Activated CD8-positive, alpha-beta memory T cell treated with anti-CD3 and anti-CD28 coated beads for 4 hours (primary cell): ENCODE measurements at places on chromosomes 16 and 17.

- no peak for DNase-seq
Measured at GRCh38 chr17:19996502-19996901, 12.7 kb upstream of the SPECC1 start.

DNA sequence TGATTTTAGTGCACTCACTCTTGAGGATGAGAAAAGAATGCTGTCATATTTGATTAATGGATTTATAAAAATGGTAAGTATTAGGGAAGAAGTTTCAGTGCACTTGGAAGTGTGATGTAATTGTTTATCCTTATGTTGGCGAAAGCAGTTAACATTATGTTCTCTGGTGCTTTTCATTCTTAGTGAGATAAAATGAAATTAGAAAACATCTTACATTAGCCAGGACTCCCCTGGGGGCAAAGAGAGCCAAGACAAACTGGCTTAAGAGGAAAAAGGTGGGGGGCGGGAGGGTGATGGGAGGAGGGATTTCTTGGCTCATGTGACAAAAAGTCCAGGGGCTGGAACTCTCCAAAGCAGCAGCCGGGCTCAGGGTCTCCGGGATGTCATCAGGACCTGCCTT, 73.2 kb downstream of the KNOP1 start:
- no peak for DNase-seq

DNA sequence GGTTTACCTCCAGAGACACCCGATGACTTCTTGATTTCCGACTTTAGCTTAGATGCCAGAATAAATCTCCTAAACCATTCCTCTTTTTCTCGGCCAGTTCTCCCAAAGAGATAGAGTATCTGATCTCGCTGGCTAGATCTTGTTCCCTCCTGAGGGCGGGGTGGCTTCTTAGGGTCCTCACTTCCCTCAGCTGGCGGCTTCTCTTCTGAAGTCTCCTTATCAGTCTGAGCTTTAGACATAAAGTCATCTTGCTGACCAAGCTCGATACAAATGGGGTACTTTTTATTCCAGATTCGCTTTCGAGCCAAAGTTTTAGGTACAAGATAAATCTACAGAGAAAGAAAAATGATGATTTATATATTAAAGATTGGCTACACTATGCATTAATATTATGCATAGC, 63.6 kb upstream of the ERN1 start:
- DNase-seq, result no peak

DNA sequence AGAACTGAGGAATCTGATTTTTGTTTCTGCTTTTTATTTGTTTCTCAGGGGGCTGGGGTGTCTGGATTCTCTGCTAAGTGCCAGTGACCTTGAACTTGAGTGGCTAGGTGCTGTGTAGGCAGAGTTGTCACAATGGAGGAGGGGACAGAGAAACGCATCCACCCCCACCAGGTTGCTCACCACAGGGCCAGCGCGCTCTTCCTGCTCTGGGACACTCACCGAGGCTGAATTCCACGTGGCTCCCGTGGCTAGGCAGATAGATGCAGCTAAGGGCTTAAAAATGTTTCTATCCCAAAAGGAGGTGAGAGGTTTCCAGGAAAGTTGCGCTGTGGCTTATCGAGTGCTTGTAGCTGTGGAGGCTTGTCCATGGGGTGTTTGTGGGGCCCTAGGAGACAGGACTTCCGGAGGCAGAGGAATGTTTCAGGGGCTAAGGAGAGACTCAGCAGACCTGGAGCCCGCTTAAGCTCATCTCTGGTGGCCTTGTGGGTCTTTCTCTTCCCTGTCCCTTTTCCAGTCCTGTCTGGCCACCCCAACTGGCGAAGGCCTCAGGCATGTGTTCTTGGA, 36.8 kb downstream of the ADCY7 start:
- DNase-seq, result no peak

GRCh38 chr17:64040206-64040605, 19.8 kb upstream of the ICAM2 start:
- no peak for DNase-seq

DNA sequence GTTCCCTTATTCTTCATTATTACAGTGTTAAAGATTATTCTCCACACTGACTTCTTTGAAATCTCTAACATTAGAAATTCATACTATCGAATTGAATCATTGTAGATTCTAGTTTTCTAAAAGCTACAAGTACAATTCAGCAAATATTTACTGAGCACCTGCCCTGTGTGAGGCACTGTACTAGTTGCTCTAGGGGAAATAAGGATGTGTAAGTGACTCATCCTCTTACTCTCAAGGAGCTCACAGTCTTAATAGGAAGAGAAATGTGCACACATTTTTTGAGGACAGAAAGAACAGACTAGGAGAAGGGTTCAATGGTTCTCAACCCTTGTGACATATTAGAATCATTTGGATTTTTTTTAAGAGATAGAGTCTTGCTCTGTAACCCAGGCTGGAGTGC, 7.7 kb upstream of the SLFN12L start:
- DNase-seq, result no peak
